HT-29 (cell line): ENCODE measurements at places on chromosomes 4 and X.
A peak's percentile ranks its signal among the peaks of the same experiment; 100 is the strongest.

DNA sequence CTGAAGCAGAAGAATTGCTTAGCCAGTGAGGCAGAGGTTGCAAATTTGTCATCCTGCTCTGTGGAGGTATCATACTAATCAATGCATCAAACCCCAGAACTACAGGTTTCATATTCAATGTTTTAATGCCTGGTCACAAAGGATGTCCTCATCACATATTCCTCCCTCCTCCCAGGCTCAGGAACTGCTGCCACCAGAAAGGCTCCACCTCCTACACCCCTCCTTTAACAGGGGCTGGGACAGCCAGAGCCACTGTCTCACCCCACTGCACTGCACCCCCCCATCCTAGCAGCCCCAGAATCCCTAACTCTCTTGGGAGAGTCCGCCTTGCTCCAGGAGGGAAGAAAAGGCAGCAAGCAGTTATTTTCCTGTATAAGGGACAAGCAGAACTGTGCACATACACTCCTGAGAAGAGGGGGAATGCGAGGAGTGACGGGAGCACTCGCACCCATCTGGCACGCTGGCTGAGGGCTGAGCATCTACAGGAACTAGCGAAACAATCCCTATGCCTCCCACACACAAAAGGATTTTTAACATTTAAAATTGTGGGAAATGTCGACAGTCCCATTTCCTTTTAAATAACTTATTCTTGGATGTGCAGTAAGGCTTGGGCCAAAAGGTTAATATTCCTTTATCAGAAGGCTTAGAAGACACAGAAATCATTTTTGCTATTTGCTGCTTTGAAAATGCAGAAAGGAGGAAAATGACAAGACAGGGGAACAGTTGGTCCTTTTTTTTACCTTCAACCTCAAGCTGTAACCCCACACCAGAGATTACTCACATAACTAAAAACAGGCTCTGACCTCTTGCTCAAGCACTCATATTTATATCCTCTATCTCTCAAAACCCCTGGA lies 27.8 kb downstream of the CD99L2 start:
- DNase-seq, result no peak

DNA sequence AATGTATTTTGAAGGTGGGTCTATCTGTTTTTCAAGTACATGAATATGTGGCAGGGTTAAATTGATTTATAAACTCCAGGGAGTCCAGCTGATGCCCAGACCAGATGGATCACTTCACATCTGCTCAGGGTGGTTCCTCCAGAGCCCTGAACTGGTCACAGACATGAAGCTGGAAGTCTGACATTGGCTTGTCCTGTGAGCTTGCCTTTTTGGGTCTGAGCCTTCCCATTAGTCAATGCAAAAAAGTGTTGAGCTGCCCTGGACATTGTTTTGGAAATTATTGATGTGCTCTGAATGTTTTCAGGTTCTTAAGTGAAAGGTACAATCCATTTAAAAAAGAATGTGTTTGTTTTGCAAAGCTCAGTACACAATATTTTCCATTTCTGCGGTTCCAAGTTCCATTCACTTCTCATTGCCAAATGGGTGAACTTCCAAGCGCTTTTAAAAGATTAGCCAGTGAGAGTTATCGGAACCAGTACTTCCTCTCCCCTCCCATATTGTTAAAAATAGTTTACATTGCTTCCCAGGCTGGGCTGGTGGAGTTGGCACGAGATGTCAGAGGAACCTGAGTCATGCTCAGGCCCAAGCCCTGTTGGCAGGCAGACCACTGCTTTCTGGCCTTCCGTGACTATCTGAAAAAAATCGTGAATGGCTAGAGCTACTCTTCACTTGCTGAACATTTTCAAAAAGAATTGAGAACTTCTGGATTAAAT lies 52.1 kb downstream of the PDGFRA start:
- no peak for DNase-seq

DNA sequence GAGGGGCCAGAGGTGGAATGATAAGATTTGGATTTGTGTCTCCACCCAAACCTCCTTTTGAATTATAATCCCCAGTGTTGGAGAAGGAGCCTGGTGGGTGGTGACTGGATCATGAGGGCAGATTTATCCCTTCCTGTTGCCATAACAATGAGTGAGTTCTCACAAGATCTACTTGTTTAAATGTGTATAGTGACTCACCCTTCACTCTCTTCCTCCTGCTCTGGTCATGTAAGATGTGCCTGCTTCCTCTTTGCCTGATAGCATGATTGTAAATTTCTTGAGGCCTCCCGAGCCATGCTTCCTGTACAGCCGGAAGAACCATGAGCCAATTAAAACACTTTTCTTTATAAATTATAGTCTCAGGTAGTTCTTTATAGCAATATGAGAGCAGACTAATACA lies 348.6 kb downstream of the AR start:
- no peak for DNase-seq

GRCh38 chr4:110853242-110853641 lies 230.4 kb upstream of the PITX2 start:
- DNase-seq, result no peak

GRCh38 chrX:25048178-25048577 lies 32.4 kb upstream of the ARX start:
- DNase-seq, result no peak

DNA sequence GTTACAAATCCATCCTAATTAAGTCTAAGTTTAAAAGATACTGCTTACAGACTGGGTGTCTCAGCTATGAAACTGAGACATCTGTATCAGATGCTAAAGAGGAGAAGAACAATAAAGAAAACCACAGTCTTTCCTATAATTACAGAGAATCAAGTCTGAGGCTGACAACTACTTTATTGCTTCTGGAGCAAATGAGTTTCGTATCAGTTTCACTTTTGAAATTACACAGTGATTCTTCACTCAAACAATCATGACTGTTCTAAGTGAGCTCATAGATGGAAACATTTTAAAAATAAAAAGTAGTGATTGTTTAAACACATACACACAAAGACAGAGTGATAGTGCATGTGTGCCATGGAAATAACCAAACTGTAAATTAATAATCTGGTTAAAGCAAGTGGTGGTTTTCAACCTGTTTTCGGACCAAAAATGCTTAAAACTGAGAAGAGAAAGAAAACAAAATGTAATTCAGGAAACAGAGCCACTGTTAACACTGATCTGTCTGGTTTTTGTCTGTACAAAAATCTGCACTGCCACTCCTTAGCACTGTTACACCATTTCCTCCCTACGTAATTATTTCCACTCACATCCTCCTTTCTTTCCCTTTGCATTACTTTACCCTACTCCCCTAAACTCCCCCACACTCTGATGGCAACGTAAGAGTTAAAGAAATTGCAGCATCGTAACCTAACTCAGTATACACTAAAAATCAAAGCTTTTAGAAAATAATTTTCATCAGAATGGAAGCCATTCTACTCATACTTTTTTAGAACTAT lies 12.5 kb downstream of the RFC1 start:
- DNase-seq, result no peak

GRCh38 chr4:160136021-160136420 lies 1033.1 kb downstream of the RAPGEF2 start:
- peak; percentile 5 for DNase-seq

DNA sequence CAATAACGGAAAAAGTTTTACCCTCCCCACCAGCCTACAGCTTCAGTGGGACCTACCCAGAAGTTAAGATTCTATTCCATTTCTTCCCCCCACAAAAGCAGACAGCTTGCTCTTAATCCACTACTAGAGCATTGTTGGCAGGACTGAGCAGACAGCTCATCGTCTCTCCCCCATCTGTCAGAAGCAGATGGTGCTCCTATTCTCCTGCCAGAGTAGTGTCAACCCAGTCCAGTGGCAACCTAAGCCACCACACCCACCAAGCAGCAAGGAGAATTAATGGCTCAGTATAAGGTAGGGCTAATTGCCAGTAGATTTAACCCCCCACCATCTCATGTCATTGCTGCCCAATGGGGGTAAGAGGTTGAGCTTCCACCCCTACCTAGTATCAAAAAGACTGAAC lies 62.0 kb downstream of the AWAT2 start:
- DNase-seq, result no peak

DNA sequence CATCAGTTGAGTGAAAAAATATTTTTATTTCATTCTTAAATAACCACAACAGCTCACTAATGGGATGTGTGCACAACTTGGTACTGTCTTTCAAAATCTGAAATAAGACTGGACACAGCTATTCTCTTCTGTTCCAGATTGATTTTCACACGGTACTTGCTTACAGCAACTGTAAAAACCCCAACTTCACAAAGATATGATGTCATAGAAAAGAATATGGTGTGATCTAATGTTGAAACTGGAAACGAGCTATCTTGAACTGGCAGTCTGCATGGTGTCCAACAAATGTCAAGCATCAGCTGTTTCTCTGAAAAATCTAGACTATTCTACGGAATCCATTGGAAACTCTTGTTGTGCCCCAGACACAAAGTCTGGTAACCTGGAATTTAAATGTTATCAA lies 14.7 kb downstream of the HELQ start:
- DNase-seq, result no peak
